Nephron progenitor cell (in vitro differentiated cells): ENCODE measurements at places on chromosomes 13 and 19.

DNA sequence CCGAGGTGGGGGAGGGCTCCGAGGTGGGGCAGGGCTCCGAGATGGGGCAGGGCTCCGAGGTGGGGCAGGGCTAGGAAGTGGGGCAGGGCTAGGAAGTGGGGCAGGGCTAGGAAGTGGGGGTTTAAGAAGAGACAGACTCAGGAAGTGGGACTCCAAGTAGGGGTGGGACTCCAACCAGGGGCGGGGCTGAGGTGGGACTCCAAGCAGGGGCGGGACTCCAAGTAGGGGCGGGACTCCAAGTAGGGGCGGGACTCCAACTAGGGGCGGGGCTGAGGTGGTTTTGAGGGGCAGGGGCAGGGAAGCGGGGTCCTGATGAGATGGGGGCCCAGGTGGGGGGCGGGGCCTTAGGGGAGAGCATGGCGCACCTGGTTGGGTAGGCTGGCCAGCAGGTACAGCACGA, 13.6 kb downstream of the CFD start:
- no peak for DNase-seq

GRCh38 chr13:72489751-72490150, 237.7 kb downstream of the MZT1 start:
- DNase-seq, result no peak

DNA sequence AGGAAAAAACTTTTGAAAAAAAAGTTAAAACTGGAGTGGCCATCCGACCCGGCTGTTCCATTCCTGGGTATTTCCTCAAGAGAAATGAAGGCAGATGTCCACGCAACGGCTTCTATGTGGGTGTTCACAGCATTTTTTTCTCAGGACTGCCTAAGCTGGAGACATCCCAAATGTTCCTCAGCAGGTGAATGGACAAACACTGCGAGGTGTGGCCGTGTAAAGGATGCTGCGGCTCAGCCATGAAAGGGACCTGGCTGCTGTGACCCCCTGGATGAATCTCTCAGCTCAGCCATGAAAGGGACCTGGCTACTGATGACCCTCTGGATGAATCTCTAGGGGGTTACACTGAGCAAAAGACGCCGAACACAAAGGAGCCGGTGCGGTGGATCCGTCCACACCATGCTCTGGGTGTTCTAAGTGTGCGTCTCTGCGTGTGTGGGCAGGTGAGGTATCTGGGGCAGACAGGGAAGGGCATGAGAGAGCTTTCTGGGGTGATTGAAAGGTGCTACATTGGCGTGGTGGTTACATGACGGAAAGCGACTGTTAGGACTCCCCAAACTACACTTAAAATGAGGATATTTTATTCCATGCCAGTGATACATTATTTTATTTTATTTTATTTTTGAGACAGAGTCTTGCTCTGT, 7.2 kb upstream of the ASPDH start:
- DNase-seq, result no peak

DNA sequence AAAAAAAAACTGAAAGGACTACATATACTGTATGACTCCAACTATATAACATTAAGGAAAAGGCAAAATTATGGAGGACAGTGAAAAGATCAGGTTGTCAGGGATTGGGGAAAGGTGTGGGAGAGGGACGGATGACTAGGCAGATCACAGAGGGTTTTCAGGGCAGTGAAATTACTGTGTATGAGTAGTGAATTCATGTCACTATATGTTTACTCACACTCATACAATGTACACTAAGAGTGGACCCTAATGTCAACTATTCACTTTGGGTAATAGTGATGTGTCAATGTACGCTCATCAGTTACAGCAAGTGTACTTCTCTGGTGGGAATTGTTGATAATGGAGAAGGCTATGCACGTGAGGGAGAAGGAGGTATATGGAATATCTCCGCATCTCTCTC, 144.3 kb downstream of the ITGBL1 start:
- DNase-seq, result no peak

DNA sequence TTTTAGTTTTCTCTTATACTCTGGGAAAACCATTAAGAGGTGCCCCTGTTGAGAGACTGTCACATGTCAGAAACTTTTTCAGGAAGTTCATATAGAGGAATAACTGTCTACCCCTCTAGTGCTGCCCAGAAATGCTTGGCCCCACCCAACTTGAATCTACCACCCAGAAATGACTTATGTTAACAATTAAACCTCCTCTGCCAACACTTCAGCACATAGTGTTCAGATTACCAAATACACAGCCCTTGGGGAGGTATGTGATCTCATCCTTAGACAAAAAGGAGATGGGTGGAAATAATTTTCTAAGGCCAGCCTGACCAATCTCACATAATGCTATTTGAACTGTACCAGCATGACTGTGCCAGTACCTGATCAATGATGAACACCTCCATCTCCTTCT, 35.6 kb downstream of the CCDC169 start:
- no peak for DNase-seq

GRCh38 chr19:10389863-10390262, 9.5 kb upstream of the TYK2 start:
- DNase-seq, result no peak

- DNase-seq, result no peak
Measured at GRCh38 chr13:102699504-102699903, 4.7 kb upstream of the METTL21C start.

GRCh38 chr19:51508059-51508733, 6.6 kb upstream of the SIGLEC12 start:
- no peak for DNase-seq

GRCh38 chr13:84659359-84659661, 777.0 kb upstream of the SLITRK1 start:
- no peak for DNase-seq
